ENCODE measurements at places on chromosomes 6 and 20.

GRCh38 chr20:18324596-18325089 is 36.3 kb downstream of the ZNF133 start:
- no peak for DNase-seq

- DNase-seq = no peak
Observed at GRCh38 chr6:56364827-56365339, 117.5 kb upstream of the COL21A1 start.

DNA sequence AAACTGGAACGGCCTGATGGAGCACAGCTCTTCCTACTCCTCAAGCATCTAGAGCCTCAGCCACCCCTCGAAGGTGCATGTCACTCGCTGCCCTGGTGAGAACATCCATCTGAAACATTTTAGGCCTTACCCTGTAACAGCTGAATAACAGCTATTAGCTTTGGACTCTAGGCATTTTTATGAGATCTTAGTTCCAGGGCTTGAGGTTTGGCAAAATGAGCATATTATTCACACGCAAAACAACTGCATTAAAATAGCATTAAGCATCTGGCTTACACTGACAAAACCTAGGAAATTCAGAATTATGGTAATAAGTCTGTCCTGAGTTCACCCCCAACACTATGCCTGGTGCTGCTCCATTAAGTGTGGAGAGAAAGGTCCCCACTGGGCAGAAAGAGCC is 56.1 kb downstream of the ADAT2 start:
- DNase-seq = no peak

DNA sequence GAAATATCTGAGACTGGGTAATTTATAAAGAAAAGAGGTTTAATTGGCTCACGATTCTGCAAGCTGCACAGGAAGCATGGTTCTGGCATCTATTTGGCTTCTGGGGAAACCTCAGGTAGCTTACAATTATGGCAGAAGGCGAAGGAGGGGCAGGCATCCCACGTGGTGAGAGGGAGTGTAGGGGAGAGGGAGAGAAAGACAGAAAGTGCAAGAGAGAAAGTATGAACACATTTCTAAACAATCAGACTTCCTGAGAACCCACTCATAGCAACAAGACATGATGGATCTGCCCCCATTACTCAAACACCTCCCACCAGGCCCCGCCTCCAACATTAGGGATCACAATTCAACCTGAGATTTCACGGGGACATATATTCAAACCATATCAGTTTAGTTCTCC is 107.4 kb downstream of the PERP start:
- DNase-seq = no peak

DNA sequence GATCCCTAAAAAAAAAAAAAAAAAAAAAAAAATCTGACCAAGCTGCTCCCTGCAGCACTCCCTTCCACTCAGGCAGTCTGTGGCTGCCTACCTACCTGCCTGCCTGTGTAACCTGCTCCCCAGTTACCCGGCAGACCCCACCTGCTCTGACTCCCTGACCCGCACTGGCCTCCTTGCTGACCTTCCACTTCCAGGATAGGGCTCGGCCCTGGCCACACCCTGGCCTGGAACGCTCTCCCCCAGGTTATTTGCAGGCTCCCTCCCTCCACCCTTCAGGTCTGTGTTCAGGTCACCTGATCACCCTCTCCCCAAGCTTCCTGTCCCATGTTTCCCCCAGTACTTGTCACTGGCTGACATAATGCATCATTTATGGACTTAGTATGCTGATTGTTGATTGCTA is 134.3 kb downstream of the SLC23A2 start:
- no peak for DNase-seq

DNA sequence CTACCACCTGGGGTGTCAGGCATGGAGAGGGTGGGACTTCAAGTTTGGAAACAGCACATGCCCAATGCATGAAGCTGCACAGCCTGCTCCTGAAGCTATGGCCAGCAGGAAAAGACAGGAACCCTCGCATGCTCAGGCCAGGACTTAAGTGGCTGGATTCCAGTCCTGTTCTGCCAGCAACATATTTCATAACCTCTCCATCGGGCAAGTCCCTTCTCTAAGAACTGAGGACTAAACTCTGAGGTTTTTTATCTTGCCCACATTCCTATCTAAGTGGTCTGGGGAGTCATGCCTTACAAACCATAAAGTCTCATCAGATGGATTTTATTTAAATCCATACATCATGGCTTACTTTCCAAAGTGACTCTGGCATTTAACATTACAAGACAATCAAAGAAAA is 27.5 kb upstream of the AGPAT4 start:
- no peak for DNase-seq

- no peak for DNase-seq
Observed at GRCh38 chr6:13404892-13405254, 76.5 kb upstream of the TBC1D7 start.

GRCh38 chr6:30876039-30876730 is 8.1 kb upstream of the DDR1 start:
- no peak for DNase-seq

DNA sequence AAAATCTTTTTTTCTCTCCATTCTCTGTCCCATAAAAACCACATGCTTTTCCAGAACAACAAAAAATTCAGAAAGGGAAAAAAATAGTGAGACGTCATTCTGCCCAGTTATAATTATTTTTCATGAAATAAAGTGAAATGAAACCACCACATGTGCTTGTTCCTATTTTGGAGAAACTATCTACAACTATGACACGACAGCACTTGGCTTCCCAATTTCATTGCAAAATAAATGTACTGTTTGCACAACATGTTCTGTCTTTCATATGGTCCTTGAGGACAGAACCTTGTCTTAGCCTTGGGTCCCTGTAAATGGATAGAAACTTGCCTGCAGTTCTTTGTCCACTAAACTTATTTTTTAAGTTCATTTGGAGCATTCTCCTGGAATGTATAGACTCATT is 5.6 kb upstream of the MAN1A1 start:
- no peak for DNase-seq

DNA sequence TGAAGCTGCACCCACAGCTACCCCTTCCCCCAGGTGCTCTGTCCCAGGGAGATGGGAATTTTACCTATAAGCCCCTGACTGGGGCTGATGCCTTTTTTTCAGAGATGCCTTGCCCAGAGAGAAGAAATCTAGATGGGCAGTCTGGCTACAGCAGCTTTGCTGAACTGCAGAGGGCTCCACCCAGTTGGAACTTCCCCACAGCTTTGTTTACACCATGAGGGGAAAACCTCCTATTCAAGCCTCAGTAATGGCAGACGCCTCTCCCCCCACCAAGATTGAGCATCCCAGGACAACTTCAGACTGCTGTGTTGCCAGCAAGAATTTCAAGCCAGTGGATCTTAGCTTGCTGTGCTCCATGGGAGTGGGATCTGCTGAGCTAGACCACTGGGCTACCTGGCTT is 122.6 kb upstream of the MOCS1 start:
- no peak for DNase-seq

DNA sequence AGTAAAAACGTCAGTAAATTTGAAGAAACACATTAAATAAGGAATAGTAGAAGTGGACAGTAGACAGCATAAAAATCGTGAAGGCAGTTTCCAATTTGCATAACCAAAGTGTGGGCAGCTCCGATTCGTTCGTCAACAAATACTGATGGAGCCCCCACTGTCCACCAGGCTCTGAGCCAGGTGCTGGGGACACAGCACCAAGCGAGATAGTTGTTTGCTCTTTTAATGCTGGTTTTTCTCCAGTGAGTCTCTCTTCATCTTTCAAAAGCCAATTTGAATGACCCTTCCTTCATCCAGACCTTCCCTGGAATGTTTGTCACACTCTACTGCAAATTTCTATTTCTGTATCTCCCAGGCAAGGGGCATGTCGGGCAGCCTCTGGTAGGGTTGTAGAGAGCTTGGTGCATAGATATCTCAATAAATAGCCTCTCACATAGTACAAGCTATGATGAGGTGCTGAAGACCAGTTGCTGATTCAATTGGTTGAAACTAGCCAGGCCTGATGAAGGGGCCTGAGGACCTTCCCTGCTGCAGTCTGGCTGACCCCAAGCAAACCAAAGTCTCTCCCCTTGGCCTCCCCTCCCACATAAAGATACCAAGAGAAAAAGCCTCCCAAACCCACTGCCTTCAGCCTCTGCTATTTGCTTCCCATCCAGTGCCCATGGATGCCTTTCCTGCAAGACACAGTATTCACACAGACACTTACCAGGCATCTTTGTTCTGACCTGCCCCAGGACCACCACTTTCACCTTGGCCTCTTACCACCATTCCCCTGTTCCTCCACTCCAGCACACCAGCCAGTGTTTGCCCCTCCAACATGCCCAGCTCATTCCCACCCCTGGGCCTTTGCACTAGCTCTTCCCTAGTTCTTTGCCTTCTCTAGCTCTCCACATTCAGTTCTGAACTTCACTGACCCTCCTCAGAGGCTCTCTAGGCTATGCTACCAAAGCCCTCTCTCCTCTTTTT is 125.2 kb downstream of the CEBPB start:
- DNase-seq = no peak

- DNase-seq = no peak
Observed at GRCh38 chr6:26329763-26330511, 35.1 kb upstream of the BTN3A2 start.
